ENCODE measurements at places on chromosomes 16 and 17.

- DNase-seq = no peak
Observed at GRCh38 chr16:19419698-19420075, 2.0 kb downstream of the TMC5 start.

GRCh38 chr17:38667099-38667786, 7.5 kb downstream of the EPOP start:
- DNase-seq = peak; percentile 78

DNA sequence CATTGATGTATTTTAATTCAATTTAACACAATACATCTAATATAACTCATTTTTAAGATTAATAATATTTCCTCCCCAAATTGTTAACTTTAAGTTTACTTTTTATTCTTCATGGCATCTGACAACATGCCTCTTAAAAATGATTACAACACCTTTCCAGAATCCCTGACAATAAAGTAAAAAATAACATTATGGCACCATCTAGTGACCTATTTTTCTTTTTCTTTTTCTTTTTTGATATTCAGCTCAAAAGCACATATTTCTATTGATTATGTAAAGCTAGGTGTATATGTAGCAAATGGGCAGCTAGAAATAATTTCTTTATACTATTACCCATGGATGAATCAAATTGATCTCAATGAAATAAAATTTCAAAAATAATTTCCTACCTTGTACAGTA, 834.3 kb upstream of the CDH8 start:
- no peak for DNase-seq

DNA sequence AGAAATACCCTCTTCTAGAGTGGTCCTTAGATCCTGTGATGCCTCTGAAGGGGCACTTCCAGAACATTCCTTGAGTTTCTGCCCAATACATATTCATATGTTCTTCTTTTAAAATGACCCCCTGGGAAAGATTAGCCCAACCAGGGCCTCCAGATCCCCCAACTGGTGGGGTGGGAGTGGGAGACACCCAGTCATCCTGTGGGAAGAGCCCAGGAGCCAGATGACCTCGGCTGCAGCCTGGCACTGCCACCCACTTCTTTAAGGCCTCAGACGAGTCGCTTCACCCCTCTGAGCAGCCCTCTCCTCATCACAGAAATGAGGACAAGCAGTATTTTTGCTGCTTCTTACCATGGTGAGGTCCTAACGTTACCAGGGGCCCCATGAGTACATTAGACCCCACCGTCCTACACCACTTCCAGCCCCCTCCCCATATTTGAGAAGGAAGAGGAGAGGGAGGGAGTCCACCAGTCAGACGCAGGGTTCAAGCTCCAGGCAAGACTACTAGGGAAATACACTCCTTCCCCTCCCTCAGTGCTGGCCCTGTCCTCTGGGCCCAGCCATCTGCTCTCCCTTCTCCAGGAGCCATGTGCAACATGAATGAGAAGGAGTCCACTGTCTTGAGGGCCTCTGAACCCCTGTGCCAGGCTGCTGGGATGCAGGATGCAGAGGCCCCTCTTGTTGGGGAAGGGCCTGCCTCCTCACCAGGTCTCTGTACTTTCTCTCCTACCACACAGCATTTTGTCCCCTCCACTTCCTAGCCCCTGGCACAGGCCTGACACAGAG, 11.8 kb downstream of the MPO start:
- no peak for DNase-seq

GRCh38 chr17:5958850-5959249, 111.3 kb upstream of the WSCD1 start:
- DNase-seq = no peak

DNA sequence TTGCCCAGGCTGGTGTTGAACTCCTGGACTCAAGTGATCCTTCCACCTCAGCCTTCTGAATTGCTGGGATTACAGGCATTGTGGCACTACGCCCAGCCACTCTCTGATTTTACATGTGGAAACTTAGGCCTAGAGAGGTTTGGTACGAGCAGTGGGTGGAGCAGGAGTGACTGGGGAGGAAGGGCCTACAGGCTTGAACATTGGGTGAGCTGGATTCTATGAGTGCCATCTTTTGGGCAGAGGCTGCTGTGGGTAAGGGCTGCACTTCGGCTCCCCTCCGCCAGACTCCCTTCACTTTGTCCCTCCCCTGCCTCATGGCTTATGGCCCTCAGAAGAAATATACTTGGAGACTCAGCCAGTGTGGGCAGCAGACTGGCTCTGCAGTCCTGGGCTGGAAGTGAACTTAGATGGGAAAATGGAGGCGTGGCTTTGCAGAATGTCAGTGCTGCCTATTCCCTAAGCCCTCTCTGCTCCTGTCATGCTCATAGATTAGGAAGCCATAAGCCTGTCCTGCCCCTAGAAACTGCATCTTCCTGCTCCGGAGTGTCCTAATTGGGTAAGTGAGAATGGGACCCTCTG, 9.5 kb upstream of the MRC2 start:
- DNase-seq = no peak

DNA sequence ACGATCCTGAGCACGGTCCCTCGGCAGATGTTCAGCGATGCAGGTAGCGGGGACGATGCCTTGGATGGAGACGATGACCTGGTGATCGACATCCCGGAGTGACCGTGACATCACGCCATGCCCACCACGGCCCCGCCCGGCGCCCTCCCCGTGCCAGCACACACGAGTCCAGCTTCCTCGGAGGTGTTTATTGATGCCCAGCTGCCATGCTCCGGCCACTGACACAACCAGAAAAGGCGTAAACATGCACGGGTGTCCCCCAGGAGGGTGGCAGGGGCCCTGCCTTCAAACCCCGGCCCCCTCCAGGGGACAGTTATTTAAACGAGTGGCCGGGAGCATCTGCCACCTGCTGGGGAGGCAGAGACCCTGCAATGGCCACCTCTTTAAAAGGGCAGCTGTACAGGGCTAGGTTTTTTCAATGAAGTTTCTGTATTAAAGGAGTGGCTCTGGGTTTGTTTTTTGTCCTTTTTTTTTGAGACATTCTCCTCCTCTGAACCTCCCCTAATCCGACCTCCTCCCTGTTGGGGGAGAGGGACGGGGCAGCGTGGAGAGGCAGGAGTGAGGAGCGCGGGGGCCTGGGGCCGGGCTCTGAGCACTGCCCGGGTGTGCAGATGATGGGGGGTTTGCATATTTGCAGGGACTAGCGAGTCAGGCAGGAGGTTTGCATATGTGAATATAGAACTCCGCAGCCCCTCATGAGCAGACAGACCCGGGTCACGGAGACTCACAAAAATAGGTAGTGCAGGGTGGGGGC, 5.3 kb downstream of the DOC2A start:
- peak; percentile 55 for DNase-seq

- no peak for DNase-seq
Observed at GRCh38 chr16:68376590-68376989, 65.8 kb downstream of the PRMT7 start.

DNA sequence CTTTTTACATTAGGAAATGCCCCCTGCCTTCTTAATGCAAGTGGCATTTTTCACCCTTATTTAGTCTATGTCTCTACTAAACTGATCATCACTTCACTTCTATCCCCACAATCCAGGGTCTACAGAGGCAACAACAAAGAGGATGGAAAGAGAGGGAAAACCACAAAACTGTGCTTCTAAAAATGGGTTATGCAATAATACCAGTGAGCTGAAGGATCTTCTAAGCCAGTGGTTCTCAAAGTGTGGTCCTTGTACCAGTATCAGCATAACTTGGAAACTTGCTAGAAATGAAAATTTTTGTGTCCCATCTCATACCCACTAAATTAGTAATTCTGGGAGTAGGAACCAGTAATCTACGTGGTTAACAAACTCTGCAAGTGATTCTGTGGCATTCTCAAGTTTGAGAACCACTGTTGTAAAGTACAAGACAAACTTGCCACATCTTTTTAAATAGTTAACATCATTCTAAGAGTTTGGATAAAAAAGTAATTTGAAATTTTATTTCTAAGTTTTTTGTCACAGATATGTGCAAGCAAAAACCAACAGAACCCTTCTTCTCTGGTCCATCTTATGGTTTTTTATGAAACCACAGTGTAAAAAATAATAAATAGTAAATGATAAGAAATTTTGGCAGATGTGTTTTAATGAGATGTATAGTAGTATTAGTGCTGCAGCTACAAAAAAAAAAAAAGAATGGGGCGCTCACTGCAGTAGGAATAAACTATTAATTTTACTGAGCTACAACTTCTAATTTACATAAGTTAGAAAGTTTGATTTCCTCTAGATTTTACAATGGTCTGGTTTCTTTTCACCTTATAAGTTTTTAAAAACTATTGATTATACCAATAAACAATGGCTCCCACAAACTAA, 16.2 kb downstream of the CDC27 start:
- no peak for DNase-seq

DNA sequence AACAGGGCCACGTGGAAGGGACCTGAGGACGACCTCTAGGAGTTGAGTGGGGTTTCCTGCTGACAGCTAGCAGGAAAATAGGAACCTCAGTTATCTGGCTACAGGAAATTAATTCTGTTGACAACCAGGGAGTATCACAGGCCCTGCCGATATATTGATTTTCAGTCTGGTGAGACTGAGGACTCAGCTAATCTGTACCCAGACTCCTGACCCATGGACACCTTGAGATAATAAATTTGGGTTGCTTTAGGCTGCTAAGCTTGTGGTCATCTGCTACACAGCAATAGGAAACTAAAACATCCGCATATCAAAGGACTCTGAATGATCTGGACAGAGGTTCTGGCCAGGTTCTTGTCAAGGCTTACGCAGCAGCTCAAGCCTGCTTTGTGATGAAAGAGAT, 80.8 kb upstream of the CNEP1R1 start:
- no peak for DNase-seq

GRCh38 chr17:81733507-81734404, 21.7 kb downstream of the SLC25A10 start:
- DNase-seq = peak; percentile 83

DNA sequence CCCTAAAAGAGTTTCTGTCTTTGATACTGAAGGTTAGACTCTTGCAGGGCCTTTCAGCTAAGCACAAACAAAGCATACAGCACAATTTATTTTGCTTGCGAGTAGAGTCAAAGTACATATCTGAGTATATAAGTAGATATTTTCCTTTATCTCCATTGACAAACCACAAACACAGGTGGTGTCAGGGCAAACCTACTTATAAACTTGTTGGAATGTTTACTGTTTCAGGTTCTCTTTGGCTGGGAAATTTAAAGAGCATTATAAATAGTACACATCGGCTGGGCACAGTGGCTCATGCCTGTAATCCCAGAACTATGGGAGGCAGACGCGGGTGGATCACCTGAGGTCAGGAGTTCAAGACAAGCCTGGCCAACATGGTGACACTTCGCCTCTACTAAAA, 442.6 kb upstream of the PSMD7 start:
- no peak for DNase-seq

GRCh38 chr16:78289844-78290277, 190.4 kb downstream of the WWOX start:
- no peak for DNase-seq

DNA sequence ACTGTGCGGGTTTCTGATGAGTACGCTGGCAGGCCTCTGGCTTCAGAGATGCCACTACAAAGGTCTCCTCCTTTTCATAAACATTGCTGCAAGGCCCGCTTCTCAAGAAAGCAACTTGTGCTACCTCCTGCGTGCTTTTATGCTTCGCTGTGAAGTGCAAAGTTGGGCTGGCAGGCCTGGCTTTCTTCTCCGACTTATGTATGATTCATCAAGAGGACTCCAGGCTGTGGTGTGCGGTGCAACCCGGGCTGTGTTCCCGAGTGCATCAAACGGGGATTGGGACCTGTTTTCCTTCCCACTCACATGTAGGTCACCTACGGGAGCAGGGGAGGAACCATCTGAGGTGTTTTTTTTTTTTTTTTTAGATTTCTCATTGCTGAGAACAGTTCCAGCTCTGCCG, 534.1 kb downstream of the WWOX start:
- DNase-seq = no peak

DNA sequence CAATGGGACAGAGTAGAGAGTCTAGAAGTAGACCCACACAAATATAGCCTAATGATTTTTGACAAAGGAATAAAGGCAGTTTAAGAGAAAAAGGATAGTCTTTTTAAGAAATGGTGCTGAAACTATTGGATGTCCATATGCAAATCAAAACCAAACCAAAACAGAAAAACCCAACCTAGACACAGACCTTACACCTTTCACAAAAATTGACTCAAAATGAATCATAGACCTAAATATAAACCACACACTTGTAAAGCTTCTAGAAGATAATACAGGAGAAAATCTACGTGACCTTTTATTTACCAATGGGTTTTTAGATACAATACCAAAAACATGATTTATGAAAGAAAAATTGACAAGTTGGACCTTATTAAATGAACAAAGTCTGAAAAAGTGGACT, 66.4 kb upstream of the MPHOSPH6 start:
- no peak for DNase-seq

GRCh38 chr17:71022758-71023157, 853.4 kb downstream of the KCNJ2 start:
- DNase-seq = no peak

GRCh38 chr16:83624429-83625120, 183.2 kb upstream of the HSBP1 start:
- DNase-seq = no peak

DNA sequence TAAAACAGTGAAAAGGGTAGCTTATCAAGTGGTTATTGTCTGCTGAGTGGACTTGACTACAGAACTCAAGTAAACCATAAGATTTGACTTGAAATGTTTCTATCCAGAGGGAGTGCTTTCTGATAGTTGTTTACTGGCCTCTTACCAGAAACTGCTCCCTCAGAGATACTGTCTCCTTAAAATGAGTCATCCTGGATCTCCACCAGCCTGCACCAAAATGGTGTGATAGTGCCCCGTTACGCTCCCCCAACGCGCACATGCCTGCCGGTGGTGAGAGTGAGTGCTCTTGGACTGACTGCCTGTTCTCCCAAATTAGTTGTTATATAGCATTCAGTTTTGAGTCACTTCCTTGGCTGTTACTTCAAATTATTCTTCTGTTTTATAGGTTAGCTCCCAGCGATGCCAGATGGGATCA, 22.9 kb downstream of the PRCD start:
- no peak for DNase-seq

DNA sequence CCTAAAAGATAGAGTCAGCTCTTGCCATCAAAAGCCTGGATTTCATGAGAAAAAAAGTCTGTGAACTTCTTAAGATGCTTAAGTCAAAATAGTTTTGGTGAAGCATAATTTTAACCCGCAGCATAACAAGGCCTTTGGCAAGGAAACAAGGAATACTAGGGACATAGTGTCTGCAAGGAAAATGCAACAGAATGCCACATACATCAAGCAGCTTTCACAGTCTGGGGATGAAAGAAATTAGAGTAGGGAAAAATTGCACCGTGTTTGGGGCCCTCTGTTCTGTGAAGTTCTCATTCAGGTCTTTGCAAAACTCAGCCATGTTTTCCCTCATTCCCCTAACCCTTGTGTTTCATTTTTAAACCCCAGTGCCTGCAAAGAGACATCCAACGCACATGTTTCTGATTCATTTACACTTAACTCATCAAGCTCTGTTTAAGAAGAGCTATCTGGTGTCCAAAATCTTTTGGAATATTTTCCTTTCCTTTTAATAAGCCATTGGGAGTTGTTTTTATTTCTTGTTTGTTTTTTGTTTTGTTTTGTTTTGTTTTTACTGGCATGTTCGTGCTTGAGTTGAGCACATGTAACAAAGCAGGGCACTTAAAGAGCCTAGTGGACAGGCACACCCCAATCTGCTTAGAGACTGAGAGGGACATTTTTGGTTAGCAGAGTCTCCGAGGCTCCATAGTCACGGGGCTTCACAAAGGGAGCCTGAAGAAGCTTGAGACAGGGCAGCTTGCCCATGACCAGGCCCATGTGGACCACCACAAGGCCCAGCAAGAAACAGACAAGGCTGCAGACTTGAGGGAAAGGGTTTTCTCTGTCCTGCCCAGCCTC, 116.5 kb downstream of the ANKFN1 start:
- DNase-seq = no peak

GRCh38 chr16:27839419-27839818, 224.1 kb downstream of the GSG1L start:
- no peak for DNase-seq

Data from nephron progenitor cell (in vitro differentiated cells).